Spinal cord (tissue), 10 donors: ENCODE measurements at places on chromosomes 12 and 14. TPM values are rescaled to one million over a fixed set of nuclear protein-coding genes. Genes with fewer than 3 reads are reported as not detected.

DNA sequence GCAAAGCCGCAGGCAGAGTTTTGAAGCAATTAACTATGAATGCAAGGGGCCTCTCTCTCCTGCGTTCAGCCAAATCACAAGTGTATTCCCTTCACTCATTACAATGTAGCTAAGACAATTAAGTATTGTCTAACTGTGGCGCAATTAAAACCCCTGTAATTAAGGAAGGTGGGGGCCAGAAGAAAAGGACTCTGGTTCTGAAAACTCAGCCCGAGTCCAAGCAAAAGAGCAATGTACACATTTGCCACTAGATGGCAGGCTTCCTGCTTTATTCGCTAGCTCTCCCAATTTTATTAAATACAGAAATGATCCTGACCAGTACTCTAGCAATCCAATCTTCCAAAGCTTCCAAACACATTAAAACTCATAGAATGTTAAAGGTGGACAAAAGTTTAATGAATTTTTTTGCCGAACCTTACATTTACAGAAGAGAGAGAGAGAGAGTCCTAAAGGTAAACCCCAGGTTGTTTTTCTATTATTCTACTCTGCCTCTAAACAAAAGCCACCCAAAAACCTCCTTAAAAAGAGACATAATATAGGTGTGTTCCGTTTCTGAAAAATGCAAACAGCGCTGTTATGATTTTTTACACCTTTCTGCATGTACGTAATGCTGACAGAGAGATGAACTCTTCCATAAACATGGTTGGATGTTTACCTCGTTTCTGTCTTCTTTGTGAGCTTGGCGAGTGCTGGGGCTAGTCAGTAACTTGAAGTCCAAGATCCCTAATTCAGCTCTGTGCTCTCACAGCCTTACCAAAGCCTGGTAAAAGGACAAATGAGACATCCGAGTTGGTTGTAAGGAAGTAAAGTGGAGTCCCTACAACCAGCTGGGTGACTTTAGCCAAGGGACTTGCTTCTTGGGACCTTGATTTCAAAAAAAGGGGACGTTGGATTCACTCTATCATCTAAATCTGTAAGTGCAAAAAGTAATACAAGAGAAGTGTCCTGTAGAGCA, 50.9 kb upstream of the VASH1 start:
- DNase-seq = peak; percentile 90
- H3K27me3 ChIP-seq = no peaks in the 10 kb centered on the region
- no peaks in the 10 kb centered on the region for H3K36me3 ChIP-seq
- peaks cover 9% of the 10 kb centered on the region for H3K4me1 ChIP-seq

- no peak for DNase-seq
- no peak overlapping the region for H3K4me3 ChIP-seq
- no peaks in the 10 kb centered on the region for H3K27me3 ChIP-seq
- no peaks in the 10 kb centered on the region for H3K4me1 ChIP-seq
- H3K36me3 ChIP-seq = no peaks in the 10 kb centered on the region
These were observed 30.9 kb upstream of the WDR89 start for GRCh38 chr14:63672417-63673180.

DNA sequence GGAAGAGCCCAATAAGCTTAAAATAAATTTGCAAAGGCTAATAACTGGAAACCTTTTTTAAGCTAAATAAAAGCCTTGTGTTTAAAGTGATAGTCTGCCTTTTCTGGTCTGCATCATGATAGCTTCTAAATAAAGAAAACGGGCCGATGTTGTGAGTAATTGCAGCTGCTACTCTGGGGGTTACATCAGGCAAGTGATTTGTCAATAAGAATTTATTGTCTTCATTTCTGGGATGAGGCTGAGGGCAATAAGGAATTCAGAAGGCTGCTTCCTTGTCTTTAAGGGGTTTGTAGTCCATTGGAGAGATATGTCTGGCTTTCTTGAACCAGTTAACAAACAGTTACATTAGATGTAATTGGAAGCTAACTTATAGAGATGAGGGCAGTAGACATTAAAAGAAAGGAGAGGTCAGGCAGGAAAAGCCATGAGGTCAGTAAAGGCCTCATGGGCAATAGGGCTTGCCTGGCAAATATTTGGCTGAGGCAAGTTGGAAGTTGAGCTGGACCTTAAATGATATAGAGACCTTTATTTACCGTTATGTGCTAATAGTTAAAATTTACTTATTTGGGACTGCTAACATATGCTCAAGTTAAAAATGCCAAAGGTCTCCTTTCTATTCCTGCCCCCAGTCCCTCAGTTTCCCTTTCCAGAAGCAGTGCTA, 85.0 kb downstream of the CRADD start:
- H3K36me3 ChIP-seq = no peaks in the 10 kb centered on the region
- H3K4me1 ChIP-seq = no peaks in the 10 kb centered on the region
- H3K27me3 ChIP-seq = no peaks in the 10 kb centered on the region
- no peak for DNase-seq
- H3K4me3 ChIP-seq = no peak overlapping the region
- H3K27ac ChIP-seq = no peak overlapping the region

Gene NTS
- 11.1 TPM for total RNA-seq

Gene AMIGO2
- total RNA-seq = 10.7 TPM
